ENCODE measurements at places on chromosomes 2 and 18.

- DNase-seq: no peak
These were observed 113.9 kb downstream of the MAP4K4 start for GRCh38 chr2:101811226-101812015.

DNA sequence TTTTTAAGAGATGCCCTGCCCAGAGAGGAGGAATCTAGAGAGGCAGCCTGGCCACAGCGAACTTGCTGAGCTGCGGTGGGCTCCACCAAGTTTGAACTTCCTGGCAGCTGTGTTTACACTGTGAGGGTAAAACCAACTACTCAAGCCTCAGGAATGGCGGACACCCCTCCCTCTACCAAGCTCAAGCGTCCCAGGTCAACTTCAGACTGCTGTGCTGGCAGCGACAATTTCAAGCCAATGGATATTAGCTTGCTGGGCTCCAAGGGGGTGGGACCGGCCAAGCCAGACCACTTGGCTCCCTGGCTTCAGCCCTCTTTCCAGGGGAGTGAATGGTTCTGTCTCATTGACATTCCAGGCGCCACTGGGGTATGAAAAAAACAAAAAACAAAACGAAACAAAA lies 289.4 kb downstream of the KCNS3 start:
- no peak for DNase-seq

DNA sequence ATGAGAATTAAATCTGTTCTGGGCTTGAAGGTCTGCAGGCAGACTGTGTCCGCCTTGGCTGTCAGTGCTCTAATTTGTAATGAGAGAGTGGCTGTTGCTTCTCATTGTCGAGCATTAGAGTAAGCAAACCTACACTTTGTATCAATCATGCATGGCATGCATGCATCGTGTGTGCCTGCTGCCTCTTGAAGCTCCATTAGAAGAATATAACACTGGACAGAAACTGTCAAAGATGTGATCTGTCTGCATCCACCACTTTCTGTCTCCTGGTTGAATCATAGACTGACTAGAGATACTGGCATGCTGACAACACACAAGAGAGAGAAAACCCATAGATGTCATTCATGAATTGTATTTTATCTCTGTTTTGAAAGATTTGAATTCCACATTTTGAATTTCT lies 275.0 kb upstream of the NXPH2 start:
- DNase-seq: no peak

DNA sequence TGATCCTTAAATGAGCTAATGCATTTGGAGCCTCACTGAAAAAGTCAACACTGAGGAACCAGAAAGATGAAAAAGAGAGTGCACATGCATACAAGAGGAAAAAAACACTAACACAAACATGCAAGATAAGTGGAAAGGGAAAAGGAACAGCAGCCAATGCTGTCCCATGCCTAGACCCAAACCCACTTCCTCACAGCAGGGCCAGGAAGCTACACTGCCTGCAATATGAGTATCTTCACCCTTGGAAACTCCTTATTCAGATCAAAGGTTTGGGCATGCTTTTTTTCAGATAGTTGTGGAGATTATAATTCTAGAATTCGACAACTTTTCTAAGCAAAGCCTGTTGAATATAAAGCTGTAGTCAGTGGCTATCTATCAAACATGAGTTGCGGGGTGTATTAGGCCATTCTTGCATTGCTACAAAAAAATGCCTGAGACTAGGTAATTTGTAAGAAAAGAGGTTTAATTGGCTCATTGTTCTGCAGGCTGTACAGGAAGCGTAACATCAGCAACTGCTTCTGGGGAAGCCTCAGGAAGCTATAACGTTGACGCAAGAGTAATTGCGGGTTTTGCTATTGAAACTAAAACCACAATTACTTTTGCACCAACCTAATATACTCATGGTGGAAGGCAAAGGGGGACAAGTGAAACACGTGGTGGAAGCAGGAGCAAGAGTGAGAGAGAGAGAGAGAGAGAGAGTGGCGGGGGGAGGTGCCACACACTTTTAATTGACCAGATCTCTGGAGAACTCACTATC lies 138.2 kb downstream of the MBD2 start:
- no peak for DNase-seq

DNA sequence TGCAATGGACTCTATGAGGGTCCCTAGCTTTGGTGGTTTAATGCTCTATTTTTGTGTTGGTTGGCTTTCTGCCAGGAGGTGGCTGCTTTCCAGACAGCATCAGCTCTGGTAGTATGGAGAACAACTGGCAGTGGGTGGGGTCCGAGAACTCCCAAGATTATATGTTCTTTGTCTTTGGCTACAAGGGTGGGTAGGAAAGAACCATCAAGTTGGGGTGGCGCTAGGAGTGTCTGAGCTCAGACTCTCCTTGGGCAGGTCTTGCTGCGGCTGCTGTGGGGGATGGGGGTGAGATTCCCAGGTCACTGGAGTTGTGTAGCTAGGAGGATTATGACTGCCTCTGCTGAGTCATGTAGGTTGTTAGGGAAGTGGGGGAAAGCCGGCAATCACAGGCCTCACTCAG lies 976.1 kb upstream of the GYPC start:
- no peak for DNase-seq

DNA sequence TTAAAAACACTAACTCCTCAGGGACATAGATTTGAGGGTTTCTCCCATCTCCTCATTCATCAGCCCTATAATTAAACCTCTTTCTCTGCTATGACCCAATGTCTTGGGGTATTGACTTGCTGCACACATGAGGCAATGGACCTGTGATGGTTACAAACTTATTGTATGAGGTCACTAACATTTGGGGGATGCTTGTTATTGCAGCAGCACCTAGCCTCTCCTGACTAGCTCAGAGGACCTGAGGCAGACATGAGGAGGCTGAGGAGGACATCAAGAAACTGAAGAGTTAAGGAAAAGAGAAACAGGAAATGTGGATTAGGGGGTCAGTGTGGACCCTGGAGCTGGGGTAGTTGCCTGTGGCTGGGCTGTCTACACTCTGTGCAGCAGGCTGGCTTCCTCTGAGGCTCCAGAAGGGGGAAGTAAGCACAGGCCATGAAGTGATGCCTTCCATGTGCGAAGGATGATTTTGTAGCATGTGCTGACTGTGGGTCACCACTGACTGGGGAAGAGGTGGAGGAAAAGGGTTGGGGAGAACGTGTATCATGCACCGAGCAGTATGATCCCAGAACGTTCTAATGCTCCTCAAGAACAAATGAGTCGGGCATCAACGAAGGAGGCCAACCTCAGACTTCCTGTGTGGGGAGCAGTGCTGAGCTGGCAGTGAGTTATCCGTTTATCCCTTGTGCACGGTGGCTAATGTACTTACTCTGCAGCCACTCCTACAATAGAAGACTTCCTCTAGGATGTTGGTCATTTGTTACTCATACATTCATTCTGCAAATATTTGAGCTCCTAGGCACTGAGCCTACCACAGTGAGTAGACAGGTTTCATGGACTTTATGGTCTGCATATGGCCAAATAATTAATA lies 42.1 kb upstream of the RFX8 start:
- DNase-seq: no peak

DNA sequence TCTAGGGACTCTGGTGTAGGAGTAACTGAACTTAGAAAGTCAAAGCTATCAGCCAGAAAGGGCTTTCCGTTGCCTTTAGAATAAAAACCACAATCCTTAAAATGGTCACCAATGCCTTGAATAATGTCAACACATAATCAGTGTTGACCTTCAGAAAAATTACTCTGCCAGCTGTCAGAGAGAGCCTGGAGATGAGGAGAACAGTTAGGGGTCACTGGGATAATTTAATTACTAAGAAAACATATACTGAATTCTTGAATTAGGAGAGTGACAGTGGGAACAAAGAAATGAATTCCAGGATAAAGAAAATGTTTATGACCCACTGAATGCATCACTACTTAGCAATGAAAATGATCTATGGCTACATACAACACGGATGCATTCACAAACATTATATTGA lies 23.4 kb upstream of the UGP2 start:
- DNase-seq: peak; percentile 6

- no peak for DNase-seq
These were observed 90.6 kb upstream of the LPIN2 start for GRCh38 chr18:3103576-3103975.

- DNase-seq: no peak
These were observed 72.3 kb downstream of the CCDC138 start for GRCh38 chr2:108858894-108859293.

DNA sequence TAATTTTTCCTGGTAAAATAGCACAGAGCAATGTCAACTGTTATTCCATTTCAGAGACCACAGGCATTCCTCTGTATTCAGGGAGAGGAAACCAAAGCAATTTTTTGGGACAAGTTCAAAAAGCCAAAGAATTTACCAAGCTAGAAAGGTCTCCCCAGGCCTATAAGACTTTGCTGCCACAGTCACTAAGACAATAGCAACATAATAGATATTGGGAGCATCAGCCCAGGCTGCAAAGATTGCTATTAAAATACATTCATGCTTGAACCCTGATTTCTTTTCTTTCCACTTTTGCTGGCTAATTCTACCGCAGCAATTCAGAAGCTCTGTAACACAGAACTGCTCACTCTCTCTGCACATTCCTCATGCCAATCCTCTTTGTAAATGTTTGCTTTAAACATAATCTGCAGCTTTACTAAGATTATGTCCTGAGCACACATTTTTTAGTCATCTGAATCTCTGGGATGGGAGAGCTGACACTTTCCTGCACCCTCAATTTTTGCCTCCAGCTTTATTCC lies 76.3 kb downstream of the CLHC1 start:
- no peak for DNase-seq

DNA sequence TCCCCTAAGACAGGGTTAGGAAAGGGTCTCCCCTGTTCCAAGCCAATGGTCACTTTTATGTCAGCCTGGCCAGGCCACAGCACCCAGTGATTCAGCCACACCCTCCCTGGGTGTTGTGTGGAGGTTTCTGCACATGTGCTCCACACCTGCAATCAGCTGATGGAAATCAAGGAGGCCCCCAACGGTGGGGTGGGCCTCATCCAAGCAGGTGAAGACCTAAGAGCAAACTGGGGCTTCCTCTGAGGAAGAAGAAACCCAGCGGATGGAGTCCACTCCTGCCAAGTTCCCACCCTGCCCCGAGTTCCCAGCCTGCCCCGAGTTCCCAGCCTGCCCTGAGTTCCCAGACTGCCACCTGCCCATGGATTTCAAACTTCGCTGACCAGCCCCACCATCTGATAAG lies 55.4 kb downstream of the KIF1A start:
- DNase-seq: no peak

GRCh38 chr2:6764968-6765723 lies 100.6 kb downstream of the CMPK2 start:
- no peak for DNase-seq

DNA sequence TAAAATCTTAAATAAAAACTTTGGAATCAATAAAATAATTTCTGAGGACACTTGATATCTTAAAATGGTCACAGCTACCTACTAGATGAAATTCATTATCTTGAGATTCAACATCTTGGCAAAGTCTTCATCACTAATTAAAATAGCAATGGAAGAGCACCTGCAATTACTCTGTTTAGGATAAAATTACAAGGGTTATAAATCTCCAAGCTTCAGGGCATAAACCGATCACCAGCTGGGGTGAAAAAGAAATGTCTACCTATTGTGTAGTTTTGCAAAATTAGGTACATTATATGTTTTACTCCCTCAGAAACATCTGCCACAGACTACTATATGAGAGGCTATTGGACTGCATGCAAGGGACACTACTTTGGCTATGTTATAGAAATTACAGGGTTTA lies 327.1 kb downstream of the CCDC178 start:
- no peak for DNase-seq

DNA sequence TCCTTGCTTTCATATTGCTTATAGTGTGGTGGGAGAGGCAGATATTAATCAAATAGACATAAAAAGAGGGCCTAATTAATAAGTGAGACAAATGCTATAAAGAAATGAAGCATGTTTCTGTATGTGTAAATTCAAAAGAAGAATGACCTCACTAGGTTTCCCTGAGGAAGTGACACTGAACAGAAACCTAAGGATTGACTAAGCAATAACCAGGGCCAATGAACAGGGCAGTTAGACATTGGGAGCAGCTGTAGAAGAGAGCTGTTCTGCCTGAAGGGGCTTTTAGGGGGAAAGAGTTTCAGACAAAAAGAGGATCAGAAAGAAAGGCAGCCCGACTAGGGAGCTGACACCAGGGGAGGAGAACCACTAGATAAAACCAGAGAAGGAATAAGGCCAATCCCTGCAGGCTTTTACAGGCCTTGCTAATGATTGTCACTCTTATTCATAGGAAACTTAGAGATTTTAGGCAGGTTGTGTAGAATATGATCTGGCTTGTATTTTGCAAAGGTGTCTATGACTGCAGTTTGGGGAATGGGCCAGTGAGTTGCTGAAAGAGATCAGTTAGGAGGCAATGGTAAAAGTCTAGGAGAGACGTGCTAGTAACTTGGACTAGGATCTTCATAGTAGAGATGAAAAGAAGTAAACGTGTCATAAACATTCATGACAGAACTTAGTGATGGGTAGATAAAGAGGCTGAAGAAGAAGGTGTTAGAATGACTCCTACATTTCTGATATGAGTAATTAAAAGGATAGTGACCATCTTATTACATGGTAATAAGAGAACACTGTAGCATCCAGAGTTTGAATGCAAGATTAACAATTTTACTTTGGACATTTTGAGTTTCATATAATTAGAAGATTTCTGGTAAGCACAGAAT lies 26.8 kb upstream of the NABP1 start:
- DNase-seq: no peak

DNA sequence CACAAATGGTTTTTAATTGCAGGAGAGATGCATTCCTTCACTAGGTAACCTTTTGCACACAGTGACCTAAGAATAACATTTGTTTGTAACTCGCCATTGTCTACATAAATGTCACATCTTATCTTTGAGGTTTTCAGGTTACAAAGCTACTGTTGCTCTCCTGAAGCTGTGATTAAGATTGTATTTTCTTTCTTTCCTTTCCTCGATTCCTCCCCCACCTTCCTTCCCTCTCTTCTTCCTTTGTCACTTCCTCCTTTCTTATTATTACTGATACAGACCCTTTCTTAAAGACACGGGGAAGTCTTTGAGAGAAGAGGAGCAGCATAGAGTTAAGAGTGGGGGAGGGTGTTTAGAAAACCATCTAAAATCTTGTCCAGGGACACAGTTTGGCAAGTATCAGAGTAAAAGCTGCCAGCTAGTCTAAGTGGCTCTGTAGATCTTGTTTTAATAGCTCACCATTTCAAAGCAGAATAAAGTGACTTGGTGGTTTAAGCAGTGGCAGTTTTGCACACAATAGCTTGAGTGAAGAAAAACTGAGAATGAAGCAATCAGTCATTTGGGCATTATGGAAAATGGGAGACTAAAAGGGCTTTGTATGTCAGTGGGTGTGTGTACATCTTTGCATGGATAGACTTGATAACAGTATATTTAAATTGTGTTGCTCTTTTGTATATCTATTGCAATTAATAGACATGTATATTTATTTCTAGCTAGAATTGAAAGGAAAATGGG lies 10.9 kb downstream of the CERS6 start:
- DNase-seq: no peak

GRCh38 chr18:2412996-2413751 lies 158.1 kb downstream of the METTL4 start:
- DNase-seq: no peak

GRCh38 chr2:109337221-109337620 lies 208.2 kb downstream of the SH3RF3 start:
- no peak for DNase-seq

DNA sequence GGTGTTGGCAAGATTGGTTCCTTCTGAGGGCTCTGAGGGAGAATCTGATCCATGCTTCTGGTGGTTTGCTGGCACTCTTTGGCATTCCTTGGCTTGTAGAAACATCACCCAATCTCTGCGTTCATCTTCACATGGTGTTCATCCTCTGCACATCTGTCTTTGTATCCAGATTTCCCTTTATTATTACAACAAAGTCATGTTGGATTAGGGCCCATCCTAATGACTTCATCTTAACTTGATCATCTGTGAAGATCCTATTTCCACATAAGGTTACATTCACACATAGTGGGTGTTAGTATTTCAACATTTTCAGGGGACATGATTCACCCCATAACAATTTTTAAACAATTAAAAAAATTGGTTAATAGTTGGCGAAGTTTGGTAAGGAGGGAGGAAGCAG lies 177.4 kb upstream of the CWC22 start:
- DNase-seq: no peak
